ENCODE measurements at places on chromosomes 6 and 20.

DNA sequence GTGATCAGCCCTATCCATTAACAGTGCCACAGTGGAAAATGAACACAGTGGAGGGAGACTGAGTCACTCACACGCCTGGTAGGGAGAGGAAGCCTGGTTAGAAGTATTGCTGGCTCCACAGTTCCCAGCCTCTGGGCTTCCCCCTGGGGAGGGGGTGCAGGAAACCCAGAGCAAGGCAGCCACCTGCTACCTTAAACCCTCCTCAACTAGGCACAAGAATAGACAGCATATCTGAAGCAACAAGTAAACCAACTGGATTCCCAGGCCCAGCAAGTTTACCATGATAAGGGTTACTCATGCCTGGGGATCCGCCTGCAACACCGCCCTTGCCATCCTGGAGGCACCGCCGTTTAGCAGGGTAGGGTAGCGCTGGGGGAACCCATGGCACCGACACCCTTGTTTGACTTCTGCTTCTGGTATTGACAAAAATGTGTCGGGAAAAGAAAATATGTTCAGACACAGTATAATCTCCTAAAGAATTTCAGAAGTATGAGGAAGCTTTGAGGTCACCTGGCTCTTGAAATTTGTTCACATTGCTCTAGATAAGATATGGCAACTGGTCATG lies 38.3 kb downstream of the SLC22A23 start:
- DNase-seq, result no peak

DNA sequence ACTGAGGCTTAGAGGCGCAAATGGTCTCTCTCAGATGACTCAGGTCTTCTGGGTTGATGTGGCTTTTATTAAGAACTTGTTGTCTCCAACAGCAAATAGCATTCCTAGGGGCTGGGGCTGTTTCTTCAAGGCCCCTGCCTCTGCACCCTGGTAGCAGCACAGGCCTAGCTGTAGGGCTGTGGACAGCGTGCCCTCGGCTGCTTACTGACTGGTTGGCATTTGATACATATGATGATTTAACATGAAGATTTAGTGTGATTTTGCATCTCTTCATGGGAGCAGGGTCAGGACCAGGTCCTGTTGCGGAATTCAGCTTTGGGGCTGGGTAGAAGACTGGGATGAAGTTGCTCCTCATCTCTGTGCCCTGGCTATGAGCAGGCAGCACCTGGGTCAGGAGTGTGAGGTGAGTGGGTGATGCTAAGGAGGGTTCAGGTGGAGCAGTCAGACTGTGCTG lies 24.3 kb upstream of the IER3 start:
- no peak for DNase-seq

DNA sequence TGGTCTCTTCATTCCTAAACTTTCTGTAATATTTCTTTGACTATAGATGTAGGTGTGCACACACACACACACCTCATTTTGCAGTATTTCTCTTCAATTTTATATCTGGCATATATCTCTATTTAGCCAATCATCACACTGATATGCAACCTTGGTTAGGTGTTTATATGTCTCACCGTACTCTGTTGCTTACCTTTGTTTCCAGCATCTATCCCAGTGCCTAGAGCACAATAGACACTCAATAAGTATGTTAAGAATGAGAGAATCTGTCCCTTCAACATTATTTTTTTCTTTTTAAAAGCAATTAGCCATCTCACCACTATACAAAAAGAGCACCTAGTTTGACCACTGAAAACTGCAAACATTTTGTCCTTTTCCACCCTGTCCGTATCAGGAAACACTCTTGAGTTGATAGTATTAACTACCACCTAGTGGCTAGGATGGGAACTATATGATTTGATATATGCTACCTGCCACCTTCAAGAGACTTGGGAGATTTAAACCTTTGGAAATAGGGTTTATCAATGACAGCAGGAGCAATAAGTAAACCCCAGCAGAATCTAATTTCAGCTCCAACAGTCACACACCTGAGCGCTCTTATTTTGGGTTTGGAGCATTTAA lies 48.7 kb upstream of the RSPO3 start:
- no peak for DNase-seq

DNA sequence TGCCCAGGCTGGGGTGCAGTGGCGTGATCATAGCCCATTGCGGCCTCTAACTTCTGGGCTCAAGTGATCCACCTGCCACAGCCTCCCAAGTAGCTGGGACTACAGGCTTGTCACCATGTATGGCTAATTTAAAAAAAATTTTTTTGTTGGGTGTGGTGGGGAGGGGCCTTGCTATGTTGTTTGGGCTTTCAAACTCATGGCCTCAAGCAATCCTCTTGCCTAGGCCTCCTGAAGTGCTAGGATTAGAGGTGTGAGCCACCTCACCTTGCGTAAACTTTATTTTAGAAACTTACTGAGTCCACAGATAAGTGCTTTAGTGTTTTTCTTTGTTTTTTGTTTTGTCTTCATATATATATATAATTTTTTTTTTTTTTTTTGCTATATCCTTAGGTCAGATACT lies 9.1 kb downstream of the SMAP1 start:
- no peak for DNase-seq

Data from smooth muscle cell of the brain vasculature (primary cell).